T-cell (primary cell): ENCODE measurements at places on chromosomes 6 and 20. TPM values are rescaled to one million over a fixed set of nuclear protein-coding genes. Genes with fewer than 3 reads are reported as not detected.

MCUR1 gene
- 7.1 TPM for total RNA-seq

DAAM2 gene
- not detected for total RNA-seq

- no peak for DNase-seq
Measured at GRCh38 chr6:44628347-44628746, 240.8 kb downstream of the CDC5L start.

DNA sequence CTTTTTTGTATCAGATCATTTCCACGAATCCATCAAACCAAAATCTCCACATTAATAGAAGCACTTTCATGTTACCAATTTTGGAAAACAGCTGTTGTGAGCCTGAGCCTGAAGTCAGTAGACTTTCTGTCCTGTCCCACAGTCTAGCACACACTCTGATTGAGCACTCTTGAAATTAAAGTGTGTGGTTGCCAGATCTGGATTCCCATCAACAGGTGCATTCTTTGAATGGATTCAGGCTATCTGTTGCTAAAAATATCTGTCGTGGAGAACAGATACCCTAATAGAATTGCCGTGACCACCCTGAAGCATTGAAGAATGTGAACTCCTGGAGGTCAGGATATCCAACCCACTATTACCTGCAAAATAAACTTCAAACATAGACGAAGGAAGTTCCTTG, 73.3 kb downstream of the TFAP2A start:
- DNase-seq, result no peak

DNA sequence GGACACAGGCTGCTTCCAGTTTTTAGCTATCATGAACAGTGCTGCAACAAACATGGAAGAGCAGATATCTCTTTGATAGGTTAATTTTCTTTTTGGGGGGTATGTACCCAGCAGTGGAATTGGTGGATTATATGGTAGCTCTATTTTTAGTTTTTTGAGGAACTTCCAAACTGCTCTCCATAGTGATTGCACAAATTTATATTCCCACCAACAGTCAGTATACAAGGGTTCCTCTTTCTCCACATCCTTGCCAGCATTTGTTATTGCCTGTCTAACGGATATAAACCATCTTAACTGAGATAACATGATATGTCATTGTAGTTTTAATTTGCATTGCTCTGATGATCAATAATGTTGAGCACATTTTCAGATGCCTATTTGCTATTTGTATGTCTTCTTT, 237.6 kb downstream of the MMUT start:
- DNase-seq, result no peak

GRCh38 chr6:31525553-31525931, 3.2 kb upstream of the MCCD1 start:
- no peak for DNase-seq

- DNase-seq, result no peak
Measured at GRCh38 chr6:170106906-170107525, 183.9 kb downstream of the DLL1 start.

DNA sequence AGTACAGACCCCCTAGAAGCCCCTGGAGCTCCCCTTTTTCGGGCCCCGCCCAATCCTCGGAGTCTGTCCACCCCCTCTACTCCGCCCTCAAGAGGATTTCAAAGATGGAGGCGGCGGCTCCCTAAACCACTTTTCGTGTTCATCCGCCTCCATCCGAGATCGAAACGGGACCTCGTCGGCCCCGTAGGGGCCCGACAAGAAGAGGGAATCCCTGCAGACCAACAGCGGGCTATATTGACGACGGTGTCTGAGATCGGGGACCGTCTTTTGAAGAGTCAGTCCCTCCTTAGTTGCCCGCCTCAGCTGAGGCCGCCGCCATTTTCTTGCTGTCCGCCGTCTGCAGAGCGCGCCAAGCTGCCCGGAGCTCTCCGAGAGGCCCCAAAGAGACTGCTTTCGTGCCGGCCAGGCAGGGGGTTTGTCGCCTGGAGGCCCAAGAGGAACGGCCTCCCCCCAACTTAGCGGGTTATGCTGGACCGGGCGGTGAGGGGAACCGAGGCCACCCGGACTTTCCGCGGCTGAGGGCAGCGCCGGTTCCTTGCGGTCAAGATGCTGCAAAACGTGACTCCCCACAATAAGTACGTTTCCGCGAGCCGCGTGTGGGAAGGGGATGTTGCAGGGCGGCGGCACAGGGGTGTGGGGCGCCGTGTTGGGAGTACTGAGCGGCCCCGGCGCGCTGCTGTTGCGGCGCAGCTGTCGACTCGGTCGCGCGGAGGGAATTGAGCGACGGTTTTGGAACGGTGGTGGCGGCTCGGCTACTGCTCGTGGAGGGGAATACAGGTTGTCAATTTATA, 4.2 kb downstream of the BRD2 start:
- DNase-seq, result peak; percentile 51
